ENCODE measurements at places on chromosomes 5 and 9. TPM values are rescaled to one million over a fixed set of nuclear protein-coding genes. Genes with fewer than 3 reads are reported as not detected.

The ENTREP1 gene
- total RNA-seq = 3.3 TPM

The CHSY3 gene
- 4.9 TPM for total RNA-seq

The PCDHB4 gene
- 4.1 TPM for total RNA-seq

The BICD2 gene
- total RNA-seq = 40.2 TPM

The CDH9 gene
- not detected for total RNA-seq

The ANKRD20A1 gene
- 2.0 TPM for total RNA-seq

The LTC4S gene
- 20.3 TPM for total RNA-seq

The IFNA13 gene
- total RNA-seq = not detected

GRCh38 chr5:73135429-73136054, 15.2 kb downstream of the TMEM171 start:
- no peak for DNase-seq

DNA sequence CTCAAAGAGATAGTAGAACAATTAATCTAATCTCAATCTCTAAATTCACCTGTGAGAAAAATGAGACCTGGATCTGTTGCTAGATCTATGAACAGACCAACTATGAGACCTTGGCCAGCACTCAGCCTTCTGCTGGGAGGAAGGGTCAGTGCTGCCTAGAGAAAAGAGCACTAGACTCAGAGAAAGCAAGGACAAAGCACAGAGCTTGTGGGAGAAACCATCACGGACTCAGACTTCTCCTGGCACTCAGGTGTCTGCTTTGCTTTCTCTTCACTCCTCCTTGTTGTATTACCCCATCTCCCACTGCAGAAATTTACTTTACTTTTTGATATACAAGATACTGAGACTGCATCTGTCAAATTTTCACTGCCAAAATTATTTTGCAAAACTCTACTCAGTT, 890.0 kb upstream of the NUDT12 start:
- no peak for DNase-seq

- DNase-seq = no peak
Observed at GRCh38 chr9:6133346-6134063, 82.1 kb upstream of the IL33 start.

- DNase-seq = peak; percentile 82
Observed at GRCh38 chr9:130268521-130269211, 3.1 kb downstream of the HMCN2 start.

DNA sequence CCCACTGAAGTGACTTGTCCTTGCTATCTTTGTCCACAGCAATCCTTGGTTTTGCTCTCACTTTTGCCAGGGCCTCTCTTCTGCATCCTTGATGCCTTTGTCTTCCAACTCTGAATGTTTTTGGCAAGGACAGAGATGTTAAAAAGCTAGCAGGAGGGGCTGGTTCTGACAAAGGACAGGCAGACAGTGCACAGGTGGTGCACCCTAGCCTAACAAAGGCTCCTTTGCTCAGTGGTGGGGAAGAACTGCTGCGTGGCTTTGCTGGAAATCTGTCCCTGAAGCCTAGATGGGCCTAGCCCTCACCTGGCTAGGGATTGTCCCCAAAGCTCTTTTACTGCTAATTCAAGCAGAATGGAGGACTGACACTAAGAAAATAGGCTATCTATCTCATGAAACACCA, 233.5 kb downstream of the MAN2A1 start:
- DNase-seq = no peak

- DNase-seq = no peak
Observed at GRCh38 chr9:110592044-110592830, 12.7 kb upstream of the SVEP1 start.

- DNase-seq = no peak
Observed at GRCh38 chr5:96483878-96484277, 50.8 kb upstream of the PCSK1 start.

DNA sequence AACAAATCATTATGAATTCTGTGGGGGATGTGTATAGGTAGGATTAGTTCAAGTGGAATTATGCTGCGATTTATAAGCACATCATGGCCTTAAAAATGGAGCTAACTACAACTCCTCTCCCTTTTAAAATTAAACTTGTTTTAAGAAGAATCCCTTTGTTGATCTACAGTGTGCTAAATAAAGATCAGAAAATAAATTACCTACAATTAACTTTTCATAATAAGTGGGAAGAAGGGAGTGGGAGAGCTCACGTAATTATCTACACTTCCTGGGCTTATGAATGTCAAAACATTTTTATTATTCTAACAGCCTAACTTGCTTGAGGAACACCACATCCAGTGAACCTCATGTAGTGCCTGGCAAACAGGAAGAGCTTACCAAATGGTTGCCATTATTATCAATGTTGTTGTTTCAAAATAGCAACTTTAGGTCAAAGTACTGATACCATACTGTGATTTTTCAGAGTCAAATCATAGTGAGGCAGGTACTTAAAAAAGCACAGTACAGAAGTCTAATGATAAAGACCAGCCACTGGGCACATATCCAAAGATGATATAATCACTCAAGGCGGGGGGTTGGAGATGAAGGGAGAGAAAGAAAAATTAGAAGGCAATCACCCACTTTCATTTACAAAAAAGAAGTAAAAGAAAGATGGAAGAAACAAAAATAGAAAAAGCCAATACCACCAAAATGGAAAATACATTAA, 174.0 kb downstream of the RAPGEF6 start:
- no peak for DNase-seq

- DNase-seq = no peak
Observed at GRCh38 chr5:133953568-133954145, 14.8 kb downstream of the C5orf15 start.

- DNase-seq = peak; percentile 80
Observed at GRCh38 chr5:94945656-94946055, 327.2 kb downstream of the SLF1 start.

DNA sequence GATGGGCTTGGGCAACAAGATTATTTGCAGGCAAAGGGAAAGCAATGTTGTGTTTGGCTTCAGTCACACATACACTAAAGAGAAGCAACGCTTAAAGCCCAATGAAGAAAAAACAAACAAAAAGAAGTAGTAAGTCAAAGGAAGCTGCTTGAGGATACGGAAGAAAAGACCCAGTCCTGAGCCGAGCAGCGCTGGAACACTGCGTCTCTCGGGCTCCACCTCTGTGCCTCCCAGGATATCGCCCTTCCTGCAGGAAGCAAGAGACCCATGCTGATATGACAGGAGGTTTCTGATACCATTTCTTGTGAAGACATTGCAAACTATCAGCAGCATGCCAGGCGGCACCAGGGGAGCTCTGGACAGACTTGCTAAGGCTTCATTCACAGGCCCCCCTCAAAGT, 9.9 kb downstream of the GNAQ start:
- DNase-seq = no peak

DNA sequence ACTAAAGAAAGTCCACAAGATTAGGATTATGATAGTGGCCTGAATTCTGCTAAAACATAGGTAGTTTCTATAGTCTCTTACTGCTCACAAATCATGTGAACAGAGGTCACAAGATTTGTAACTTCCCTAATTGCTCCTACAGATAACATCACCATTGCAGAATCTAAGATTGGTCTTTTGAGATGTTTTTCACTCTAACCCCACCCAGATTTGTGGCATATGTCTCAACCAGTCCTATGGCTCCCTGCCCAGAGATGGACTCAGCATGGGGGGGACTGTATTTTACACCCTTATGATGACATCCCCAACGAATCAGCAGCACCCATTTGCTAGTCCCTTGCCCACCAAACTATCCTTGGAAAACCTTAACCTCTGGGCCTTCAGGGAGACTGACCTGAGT, 1046.2 kb downstream of the CDH12 start:
- DNase-seq = peak; percentile 74

GRCh38 chr9:17905781-17906175, 326.9 kb downstream of the SH3GL2 start:
- DNase-seq = no peak

GRCh38 chr9:550333-550732, 291.2 kb upstream of the DMRT1 start:
- DNase-seq = no peak

- no peak for DNase-seq
Observed at GRCh38 chr9:60546406-60546805, 367.8 kb upstream of the SPATA31A5 start.
